ENCODE measurements at places on chromosomes 12 and 14.

DNA sequence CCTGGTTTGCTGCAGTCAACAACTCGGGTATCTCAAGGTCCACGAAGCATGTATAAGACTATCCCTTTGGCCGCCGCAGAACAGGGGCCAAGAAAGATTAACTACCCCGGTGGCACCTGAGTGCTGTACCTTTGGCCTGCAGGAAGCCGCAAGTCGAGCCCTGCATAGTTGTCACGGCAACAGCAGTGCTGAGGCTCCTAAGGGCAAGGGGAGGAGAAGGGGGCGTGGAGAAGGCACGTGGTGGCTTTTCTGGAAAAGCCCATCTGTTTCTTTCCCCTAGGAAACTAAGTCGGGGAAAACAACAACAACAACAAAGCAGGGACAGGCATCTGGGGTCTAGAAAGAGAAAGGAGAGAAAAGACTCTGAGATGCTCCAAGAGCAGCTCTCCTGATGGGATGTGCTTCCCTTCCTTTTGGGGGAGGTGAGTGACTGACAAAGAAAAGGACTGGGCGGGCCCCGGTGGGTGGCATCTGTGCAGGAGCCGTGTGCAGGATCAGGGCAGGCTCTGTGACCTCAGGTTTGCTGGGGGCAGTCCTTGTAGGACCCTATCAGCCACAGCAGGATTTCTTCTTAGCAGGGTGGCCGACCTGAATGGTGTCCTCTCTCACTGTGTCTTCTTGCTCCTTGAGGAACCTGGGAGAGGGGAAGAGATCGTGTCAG is 123.9 kb downstream of the PRMT8 start:
- DNase-seq: no peak

DNA sequence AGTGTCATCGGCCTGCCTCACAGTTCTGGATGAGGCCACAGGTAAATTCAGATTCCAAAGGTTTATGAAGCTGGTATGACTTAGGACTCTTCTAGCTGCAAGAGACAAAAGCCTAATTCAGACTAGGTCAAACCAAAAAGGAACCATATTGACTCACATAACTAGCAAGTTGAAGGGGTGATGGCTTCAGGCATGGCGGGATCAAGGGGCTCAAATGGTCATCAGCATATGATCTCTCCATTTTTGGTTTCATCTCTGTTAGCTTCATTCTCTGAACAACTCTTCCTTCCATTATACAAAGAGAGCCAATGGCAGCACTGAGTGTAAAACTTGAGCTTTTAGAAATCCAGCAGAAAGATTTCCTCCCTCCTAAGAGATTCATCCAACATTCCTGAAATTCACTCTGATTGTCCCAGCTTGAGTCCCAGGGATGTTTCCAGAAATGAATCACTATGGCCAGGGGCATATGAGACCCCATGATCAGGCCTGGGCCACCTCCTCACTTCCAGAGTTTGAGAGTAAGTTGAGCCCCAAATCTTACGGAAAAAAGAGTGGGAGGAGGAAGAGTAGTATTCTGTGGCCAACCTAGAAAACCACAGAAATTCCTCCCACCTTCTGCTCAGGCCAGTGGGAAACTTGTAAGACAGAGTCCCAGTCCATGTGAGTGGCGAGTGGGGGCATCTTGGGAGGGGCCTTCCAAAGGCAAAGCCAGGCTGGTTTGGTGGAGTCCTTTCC is 2.0 kb upstream of the MAP1LC3B2 start:
- DNase-seq: no peak

GRCh38 chr14:35689000-35689460 is 120.1 kb downstream of the RALGAPA1 start:
- DNase-seq: no peak

- DNase-seq: no peak
These were observed 109.0 kb downstream of the STAB2 start for GRCh38 chr12:103696101-103696500.

DNA sequence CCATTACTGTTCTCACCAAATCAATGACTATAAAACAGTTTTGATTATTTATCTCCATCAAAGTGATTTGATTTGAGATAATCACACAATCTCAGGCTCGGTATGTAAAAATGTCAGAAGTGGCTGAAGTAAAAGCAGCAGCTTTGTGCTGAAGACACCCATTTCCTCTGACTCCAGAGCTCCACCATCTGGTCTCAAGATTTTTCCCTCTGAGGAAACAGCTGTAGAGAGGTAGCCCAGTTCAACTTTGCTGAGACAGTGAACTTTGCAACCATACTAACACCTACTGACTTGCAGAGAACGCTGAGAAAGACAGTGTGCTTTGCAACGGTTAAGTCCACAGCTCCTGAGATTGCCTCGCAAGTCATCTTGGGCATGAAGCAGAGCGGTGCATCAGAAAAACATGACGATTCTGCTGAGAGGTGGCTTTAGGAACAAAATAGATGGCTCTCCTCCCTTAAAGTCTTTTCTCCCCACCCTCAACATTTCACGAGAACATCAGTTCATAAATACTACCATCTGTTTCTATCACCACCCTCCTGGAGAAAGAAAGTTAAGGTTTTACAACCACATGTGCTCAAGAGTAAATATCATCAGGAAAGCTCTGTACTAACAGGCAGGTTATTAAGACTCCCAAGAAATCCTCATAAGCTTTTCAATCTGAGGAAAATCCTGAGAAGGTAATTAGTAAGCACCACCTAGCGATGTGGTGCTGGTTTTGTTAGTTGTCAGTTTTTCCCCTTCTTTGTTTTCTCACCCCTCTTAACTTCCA is 34.8 kb downstream of the HIGD1C start:
- no peak for DNase-seq

GRCh38 chr12:63206909-63207308 is 55.9 kb upstream of the AVPR1A start:
- no peak for DNase-seq

DNA sequence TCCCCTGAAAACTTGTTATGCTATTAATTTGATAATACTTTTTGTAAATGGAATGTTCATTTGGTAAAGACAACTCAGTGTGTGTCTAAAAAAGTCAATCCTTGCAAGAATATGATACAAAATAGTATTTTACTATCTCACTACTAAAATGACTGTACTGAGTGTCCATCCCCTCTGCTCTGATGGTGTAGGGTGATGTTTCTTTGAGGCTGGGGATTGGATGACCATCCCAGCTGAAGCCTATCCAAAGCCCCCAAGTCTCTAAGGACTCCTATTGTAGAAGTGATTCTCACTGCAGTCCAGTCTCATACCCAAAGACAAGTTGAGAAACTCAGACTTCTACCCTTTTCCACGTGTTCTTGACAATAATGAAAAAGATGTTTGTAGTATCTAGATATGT is 1128.4 kb downstream of the BCL11B start:
- no peak for DNase-seq

DNA sequence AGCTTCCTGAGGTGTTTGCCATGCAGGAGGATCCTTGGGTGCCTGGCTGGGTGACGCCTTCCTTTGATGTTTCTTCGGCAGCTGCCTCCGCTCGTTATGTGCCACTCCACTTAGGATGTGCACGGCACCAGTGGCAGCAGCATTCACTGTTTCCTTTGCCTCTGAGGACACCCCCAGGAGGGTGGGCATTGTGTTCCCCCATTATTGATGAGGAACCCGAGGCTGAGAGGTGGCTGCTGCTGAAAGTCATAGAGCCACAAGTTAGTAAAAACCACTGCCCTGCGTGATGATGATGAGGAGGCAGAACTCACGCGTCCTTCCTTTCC is 41.2 kb downstream of the EP400 start:
- DNase-seq: no peak

- no peak for DNase-seq
These were observed 115.4 kb upstream of the KRAS start for GRCh38 chr12:25366122-25366521.

DNA sequence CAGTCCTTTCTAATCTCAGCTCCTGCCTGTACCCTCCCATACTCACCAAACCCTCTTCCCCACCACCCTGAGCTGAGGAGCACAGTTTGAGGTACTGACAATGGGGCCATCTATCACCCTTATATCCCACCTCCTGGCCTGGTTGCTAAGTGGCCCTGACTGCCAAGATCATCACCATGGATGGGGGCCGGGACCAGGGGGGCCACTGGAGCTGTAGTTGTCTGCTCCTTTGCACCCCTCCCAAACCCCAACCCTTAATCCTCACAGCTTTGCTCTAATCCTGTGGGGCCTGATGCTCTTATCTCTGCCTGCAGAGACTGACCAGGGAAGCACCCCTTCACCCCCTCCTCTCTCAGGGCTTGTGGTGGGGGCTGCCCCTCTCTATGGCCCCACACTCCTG is 395 bp upstream of the GNB3 start:
- no peak for DNase-seq

- DNase-seq: no peak
These were observed 84.6 kb upstream of the CCDC196 start for GRCh38 chr14:66401449-66402095.

DNA sequence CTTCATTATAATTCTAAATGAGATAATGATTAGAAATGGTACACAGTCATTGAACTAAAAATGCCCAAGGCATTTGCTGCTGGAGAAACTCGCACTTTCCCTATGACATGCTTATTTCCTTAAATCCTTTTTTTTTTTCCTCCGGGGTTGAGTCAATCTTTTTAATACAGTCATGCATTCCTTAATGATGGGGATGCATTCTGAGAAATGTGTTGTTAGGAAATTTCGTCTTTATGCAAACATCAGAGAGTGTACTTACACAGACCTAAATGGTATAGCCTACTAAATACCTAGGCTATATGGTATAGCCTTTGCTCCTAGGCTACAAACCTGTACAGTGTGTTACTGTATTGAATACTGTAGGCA is 29.8 kb upstream of the DACT1 start:
- DNase-seq: no peak

- DNase-seq: no peak
These were observed 80.2 kb upstream of the KRR1 start for GRCh38 chr12:75591628-75592027.

DNA sequence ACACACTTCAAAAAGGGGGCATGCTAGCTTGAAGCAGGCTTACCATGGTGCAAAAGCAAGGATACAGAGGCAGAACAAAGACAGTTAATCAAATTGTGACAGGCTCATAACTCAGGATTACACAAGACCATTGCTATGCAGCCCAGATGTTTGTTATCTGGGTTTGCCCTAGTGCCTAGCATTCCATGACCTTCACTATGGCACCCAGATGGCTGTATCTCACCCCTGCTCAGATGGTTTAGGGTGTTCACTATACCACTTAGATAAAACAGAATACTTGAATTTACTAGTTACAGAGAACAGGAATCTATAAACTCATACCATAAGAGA is 56.2 kb downstream of the SDR9C7 start:
- DNase-seq: no peak

DNA sequence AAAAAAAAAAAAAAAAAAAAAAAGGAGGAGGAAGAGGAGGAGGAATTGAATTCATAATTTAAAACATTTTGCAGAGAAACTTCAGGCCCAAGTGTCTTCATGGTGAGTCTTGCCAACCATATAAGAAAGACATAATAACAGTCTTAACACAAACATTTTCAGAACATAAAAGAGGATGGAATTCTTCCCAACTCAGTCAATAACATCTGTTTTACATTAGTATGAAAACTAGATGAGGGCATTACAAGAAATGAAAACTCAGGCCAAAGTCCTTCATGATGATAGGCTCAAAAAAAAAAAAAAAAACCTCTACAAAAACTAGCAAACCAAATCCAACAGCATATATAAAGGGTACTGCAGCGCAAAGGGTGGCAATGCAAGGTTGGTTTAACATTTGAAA is 151.6 kb downstream of the FOXA1 start:
- no peak for DNase-seq

GRCh38 chr14:105325716-105326567 is 11.4 kb downstream of the PACS2 start:
- no peak for DNase-seq

GRCh38 chr14:50784683-50785456 is 46.1 kb downstream of the NIN start:
- no peak for DNase-seq

DNA sequence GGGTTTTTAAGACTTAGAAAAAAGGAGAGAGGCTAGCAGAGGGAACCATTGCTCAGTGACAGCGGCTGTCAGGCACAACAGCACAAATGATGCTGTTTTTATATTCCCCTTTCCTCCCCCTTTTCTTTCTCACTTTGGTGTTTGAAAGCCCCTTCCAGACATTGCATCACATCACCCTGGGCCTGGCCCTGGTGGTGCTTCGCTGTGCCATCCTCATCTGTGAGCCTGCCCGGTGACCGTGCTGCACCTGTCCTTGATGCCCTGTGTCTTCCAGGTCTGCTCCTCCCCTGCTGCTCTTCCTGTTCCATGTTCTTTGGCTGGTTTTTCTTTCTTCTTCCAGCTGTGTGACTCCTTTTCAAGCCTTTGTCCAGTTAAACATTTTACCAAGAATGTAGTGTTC is 24.8 kb downstream of the KLC1 start:
- no peak for DNase-seq

GRCh38 chr12:873954-874353 is 75.5 kb downstream of the RAD52 start:
- no peak for DNase-seq

GRCh38 chr12:93877446-93877845 is 200.3 kb downstream of the CRADD start:
- no peak for DNase-seq

DNA sequence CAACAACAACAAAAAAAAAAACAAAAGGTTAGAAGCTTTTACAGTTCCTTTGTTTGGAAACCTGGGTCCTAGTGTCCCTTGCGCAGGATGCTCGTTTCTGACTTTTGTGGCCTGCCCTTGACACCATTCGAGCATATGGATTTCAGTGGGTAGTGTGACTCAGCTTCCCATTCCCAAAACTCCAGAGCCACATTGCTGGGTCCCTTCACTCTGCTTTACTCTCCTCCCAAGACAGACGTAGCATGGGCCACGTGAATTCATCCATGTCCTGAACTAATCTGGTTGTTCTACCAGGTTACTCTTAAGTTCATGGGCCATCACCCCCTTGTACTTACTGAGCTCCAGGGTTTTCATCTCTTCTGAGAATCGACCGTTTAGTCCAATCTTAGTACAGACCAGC is 68.0 kb upstream of the MAX start:
- no peak for DNase-seq

DNA sequence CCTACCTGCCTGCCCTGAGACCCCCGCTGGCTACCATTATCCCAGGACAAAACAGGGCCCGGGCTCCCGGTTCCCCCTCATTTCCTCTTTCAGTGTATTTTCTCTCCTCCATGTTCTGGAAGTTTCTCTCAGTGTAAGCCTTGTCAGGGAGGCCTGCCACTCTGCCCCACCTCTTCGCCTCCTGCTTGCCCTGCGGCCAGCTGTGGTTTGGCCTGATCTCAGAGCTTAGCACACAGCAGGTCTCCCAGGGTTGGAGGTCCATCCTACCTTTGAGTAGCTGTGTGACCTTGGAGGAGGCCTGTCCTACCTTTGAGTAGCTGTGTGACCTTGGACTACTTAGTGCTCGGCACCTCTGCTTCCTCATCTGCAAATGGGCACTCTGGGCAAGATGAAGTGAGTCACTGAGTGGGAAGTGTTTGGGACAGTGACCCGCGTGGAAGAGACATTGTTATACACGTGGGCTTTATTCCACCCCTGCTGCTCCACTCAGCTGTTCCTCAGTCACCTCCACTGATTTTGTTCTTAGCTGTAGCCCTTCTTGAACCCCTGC is 212.7 kb downstream of the ZFP36L1 start:
- DNase-seq: no peak
